Stimulated activated CD8-positive, alpha-beta memory T cell treated with anti-CD3 and anti-CD28 coated beads, Interleukin-4, amount 100 ng/mL, for 4 hours (primary cell): ENCODE measurements at places on chromosomes 12 and 14.

DNA sequence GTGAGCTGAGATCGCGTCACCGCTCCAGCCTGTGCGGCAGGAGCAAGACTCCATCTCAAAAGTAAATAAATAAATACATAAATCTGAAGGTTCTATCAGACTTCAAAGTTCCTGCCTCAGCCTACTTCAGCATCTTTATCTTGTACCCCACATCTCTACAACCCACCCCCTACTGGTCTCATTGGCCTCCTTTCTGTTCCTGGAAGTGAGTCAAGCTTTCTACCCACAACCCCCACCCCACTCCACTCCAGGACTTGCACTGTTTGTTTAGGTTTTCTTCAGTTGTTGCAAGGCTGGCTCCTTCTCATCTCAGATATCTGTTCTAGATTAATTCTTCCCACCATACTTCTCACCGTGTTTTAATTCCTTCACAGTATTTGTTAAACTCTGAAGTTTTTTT, 714 bp upstream of the PSMC6 start:
- DNase-seq, result peak; percentile 29

DNA sequence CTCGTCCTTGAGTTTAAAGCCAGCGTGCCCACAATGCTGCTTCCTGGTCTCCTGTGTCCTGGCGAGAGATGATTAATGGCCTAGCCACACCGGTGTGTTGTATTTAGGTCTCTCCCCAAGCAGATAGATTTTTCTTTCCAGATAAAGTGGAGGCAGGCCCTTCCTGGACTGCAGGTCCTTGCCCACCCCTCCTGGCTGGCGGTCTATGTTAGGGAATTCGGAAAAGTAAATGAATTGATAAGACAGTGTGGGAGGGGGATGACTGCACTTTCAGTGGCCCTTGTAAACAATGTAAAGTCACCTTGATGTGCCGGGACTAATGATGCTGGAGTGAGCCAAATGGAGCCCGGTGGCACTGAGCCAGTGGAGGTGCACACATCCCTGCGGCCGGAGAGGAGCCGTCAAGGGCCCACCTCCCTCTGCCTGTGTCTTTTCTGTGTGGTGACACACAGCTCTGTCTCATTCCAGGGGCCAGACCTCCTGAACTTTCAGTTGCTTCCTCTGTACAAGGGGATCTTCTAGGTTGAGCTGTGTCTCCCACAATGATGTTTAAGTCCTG, 70.6 kb upstream of the ESRRB start:
- DNase-seq, result no peak

GRCh38 chr12:58880639-58881038, 39.7 kb downstream of the LRIG3 start:
- DNase-seq, result no peak

DNA sequence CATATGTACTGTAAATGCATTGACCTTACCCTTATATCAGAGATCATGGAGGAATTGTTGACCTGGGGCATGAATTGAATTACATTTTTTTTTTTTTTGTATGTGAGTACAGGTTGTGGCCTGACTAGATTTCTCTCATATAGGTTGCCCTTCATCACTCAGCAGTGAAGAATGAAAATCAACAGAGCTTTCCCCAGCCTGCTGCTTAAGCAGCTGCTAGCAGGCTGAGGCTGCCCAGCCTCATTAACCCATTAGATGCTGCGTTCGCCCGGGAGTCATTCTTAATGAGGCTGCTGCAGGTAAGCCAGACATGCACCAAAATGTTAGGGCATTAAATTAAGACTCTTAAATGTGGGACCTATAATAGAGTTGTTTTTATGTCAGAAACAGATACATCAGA, 236.0 kb downstream of the ETNK1 start:
- DNase-seq, result no peak

- DNase-seq, result no peak
These were observed 43.8 kb upstream of the PPP1R12A start for GRCh38 chr12:79978692-79979091.

GRCh38 chr14:52918486-52918885, 32.4 kb downstream of the FERMT2 start:
- no peak for DNase-seq

DNA sequence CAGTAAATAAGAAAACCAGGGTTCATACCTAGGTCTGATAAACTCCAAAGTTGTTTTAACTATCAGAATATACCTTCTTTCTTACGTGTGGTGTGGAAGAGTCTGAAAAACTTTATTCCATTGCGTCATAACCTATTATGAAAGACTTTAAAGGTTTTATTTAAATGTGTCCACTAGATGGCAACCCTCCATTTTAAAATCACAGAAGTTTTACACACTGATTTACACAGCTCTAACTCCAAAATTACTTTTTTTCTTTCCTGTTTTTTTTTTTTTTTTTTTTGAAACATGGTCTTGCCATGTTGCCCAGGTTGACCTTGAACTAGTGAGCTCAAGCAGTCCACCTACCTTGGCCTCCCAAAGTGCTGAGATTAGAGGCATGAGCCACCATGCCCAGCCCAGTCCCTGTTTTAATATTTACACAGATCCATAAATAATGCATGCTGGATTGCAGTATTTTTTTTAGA, 17.3 kb upstream of the TMPRSS12 start:
- DNase-seq, result no peak

- no peak for DNase-seq
These were observed 10.2 kb downstream of the ASPG start for GRCh38 chr14:104095426-104096310.

DNA sequence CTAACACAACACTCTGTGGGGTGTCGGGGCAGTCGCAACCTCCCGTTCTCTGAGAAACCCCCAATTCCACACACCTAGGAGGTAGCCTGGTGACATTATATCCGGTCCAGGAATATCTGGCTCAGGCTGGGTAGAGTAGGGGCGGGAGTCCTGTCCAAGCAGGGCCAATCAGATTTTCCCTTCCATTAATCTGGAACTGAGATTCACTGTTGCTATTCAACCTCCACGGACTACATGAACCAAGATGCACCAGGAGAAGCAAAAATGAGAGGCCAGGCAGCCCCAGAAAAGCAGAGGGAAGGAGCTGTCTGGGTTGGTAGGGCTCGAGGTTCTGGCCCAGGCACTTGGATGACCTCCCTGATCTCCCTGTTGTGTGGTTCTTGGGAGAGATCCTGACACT, 51.0 kb downstream of the NINJ2 start:
- DNase-seq, result no peak

DNA sequence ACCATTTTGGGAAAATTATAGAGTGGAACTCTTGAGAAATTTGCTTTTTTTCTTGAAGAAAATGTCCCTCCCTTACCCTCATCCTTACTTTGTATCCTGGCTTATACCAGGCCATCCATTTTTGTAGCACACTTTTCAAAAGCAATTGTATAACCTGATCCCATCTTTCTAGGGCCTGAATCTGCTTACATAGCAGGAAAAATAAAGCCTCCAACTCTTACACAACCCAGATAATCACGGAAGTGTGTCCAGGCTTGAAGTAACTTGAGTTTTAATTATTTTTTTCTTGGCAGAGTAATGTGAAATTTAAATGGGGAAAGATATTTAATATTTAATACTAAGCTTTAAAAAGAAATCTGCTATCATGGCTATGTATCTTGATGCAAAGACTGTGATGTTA, 23.0 kb downstream of the SERPINA3 start:
- DNase-seq, result no peak

- no peak for DNase-seq
These were observed 7.3 kb upstream of the MGP start for GRCh38 chr12:14892726-14893505.

DNA sequence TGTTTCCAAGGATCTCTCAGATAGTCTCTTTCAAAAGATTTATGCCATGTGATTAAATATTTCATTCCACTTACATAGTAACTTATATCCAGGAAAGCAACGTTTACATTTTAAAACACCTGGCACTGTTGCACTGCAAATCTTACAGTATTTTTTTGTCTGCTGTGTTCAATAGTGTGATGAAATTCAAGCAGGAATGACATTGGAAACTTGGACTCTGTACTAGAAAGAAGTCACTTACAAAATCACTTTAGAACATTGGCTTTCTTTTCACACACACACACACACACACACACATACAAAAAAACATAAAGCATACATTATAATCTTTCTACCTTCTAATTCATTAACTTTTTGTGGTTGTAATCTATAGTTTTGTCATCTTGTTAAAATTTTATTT, 66.2 kb upstream of the USP15 start:
- DNase-seq, result no peak

DNA sequence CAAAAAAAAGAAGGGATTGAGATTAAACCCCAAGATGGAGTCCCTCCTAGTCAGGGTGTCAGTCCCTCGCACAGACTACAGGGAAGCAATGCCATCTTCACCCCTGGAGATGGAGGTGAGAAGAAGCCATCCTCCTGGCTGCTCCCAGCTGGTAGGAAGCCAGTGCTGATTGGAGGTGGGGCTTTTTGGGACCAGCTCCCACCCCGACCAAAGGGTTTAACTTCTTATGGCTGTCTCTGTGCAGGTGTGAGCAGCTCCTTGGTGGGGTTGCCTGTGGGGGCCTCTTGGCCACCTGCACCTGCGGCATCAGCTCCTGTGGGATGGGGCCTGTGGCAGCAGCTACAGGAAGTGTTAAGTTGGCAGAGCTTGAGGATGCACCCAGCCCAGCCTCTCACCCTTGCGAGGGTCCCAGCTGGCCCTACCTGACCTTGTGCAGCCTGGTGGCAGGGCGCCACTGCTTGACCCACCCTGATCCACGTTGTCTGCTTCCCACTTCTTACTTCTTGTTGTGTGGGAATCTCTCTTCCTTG, 3.8 kb upstream of the KRT86 start:
- DNase-seq, result no peak

DNA sequence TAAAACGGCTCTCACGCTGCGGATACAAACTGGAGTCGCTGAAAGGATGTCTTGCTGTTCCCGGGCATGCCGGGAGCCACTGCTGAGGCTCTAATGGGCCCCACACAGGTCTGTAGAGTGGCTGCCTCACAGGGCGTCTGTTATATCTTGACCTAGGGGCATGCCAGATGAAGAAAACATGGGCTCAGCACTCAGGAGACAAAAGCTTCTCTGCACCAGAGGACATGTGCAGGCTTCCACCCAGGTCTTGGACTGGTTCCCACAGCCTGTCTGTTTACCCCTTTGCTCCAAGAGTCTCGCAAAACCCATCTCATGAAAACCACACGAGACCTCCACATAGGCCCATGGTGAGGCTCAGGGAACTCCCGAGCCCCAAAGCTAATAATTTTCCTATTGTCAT, 134.2 kb downstream of the RPS29 start:
- DNase-seq, result no peak

DNA sequence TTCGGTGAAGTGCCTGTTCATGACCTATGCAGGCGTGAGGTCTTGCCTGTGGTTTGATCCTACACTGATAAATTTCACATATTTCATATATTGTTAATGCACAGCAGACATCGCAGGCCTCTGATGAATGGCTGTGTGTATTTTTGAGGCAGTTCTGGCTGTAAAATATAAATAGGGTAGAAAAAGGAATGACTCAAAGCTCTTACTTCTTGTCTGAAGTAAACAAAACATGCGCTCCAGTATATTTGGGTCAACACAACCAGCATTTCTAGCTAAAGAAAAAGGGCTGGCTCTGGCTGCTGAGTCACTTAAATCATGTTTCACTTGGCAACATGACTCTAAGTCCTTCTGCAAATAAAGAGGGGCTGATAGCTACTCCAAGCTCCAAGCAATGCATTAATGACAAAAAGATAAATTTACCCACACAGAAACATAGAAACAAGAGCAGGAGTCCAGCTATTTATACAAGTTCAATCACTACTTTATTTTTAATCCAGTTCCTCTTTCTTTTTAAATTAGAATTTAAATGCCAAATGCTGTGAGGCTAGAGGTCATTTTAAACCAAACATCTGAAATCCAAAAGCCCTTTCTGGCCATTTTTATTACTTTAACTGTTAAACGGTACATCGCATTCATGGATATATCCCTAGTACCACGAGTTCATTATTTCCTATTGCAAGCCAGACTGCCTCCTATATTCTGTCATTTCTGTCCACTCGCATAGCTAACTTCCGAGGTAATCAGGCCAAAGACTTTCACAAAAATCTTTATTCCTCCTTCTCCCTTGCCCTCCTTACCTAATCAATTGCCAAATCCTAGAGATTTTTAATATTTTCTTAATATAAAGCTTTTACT, 54.3 kb upstream of the TMCC3 start:
- DNase-seq, result no peak

DNA sequence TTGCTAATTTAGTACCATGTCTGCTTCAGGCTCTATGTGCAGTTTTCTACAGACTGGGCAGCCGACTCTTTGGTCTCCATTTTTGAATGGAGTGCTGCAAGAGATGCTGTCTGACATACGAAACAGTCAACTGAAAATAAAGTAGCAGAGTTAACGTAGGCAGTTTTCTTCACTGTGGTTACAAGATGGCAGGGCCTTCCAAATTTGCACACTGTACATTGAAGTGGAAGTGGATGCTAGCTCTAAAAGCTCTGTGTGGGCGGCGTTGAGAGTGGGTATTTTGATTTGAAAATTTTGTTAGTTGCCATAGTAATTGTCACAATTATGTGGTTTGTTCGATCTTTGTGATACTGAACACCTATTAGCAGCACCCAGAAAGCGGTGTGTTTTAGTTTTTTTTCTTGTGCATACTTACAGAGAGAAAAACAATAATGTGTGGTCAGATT, 154.9 kb upstream of the ATP2B1 start:
- no peak for DNase-seq

- no peak for DNase-seq
These were observed 14.7 kb upstream of the TEAD4 start for GRCh38 chr12:2944401-2945047.

- DNase-seq, result no peak
These were observed 323.0 kb downstream of the FLRT2 start for GRCh38 chr14:85852906-85853305.

GRCh38 chr14:57390806-57391516, 575 bp downstream of the NAA30 start:
- no peak for DNase-seq

DNA sequence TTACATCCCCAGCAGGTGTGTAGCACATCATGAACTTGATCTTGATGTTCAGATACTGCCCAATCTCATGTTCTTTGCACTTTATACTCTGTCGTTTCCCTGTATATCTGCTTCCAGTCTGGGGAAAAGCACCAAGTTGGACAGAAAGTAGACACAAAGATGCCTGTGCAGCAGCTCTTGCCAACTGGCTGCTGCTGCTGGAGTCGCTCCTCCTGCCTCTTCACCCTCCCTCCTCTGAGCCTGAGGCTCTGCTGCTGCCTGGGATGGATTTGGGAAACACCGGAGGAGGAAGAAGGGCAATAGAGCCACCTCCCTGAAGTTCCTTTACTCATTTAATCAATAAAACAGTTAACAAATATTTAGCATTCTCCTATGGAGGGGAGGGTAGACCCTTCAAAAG, 32.4 kb downstream of the ADCK1 start:
- no peak for DNase-seq

DNA sequence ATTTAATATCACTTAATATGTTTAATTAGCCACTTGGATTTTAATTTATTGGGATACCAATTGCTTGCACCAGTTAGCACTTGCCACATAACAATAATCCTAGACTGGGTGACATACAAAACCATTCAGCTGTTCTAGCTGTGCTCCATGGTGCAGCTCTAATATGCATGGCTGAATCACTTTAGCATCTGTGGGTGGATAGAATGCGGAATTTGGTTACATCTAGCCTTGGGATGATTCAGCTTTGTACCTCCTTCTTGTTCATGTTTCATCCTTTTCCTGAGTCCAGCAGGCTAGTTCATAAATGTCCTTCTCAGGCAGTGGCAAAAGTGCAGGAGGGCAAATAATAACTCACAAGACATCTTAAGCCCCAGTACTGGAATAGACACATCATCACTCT, 1263.0 kb downstream of the LRFN5 start:
- DNase-seq, result no peak
